ENCODE measurements at places on chromosomes 6 and 20.

DNA sequence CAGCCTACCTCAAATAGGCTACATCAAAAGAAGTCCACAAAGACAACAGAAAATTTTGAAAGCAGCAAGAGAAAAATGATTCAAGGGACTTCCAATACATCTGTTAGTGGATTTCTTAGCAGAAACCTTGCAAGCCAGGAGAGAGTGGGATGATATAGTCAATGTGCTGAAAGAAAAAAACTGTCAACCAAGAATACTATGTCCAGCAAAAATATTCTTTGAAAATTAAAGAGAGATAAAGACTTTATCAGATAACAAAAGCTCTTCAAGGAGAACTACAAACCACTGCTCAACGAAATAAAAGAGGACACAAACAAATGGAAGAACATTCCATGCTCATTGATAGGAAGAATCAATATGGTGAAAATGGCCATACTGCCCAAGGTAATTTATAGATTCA lies 34.0 kb downstream of the MCHR2 start:
- no peak for DNase-seq

DNA sequence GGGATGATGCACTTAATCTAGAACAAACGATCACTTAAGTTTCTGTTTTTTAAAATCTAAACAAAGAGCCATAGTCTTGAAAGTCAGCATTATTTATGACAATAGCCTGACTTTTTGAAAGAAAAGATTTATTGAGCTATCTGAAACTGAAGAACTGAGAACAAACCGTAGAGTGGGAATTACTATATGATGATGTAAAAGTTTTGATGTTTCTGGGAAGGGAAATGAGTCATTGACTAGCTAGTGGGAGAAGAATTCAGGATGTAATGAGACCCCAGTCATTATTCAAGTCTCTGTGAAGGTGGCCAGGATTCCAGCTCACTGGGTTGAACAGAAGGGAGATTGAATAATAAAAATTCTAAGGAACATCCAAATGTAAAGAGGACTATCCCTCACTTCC lies 83.4 kb upstream of the FABP7 start:
- no peak for DNase-seq

GRCh38 chr6:166119116-166119911 lies 48.3 kb downstream of the TBXT start:
- no peak for DNase-seq

- no peak for DNase-seq
These were observed 636 bp upstream of the EEF1A1 start for GRCh38 chr6:73521351-73521985.

GRCh38 chr6:111874025-111874415 lies 768 bp upstream of the FYN start:
- DNase-seq: peak; percentile 76

- DNase-seq: no peak
These were observed 2.1 kb upstream of the ZBTB12 start for GRCh38 chr6:31903957-31904356.

- no peak for DNase-seq
These were observed 201.1 kb upstream of the CNR1 start for GRCh38 chr6:88367248-88367647.

GRCh38 chr6:157603314-157603940 lies 219.6 kb upstream of the SNX9 start:
- no peak for DNase-seq

- DNase-seq: no peak
These were observed 186.7 kb downstream of the BTBD9 start for GRCh38 chr6:38452816-38453660.

- peak; percentile 8 for DNase-seq
These were observed 37.4 kb downstream of the ANGPT4 start for GRCh38 chr20:878511-879307.

DNA sequence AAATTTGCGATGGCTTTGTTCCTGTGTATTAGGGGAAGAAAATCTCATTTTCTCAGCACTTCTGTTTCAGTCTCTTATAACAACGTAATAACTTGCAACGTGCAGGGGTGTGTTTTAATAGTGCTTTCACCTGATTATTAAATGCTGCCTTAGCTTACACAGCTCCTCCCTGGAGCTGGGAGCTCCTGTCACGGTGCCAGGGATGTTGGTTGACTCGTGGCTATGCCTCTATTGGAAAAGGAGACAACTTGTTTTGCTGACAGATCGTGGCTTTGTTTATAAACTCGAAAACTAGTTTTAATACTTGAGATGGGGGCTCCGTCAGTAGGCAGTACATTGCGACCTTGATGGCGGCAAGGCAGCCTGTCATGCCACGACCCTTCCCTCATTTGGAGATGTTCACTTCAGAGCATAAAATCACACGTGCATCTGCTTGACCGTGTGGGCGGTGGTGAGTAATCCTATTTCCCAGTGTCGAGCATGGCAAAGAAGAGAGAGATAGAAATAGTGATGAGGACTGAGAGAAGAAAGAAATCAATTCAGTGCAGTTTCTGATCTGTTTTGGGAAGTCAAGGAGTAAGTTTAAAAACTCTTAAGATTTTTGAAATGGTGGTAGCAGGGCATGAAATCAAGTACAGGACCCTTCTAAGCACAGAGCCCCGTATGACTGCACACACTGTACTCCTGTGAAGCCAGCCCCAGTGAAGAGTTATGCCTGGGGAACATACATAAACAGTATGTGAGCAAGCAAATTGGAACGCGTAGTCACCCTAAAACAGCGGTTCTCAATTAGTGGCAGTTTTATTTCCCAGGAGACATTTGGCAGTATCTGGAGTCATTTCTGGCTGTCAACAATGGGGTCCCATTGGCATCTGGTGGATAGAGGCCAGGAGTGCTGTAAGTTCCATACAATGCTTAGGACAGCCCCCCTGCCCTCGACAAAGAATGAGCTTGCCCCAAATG lies 147.2 kb downstream of the DOK5 start:
- DNase-seq: no peak

DNA sequence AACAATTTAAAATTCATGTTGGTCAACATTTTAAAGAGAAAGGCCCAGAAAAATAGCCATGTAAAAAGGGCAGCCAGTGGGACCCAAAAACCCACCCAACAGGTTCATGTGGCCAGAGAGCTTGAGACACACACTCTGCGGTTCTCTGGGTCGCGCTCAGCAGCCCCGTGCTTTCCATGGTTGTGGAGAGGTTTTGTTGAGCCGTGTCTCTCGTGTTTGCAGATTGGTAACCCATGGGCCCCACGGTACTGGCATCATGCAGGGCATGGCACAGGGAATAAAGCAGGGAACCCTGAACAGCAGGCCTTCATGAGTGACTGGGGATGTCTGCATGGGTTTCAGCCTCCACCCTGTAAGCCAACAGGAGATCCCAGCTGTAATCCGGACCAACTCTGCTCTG lies 127.7 kb upstream of the CST7 start:
- DNase-seq: no peak

All from activated CD4-positive, alpha-beta T cell treated with anti-CD3 and anti-CD28 coated beads for 4 hours (primary cell).